Activated gamma-delta T cell treated with Interleukin-2 at 50 U/mL for 16 hours (primary cell): ENCODE measurements at places on chromosomes 1 and 21.
A peak's percentile ranks its signal among the peaks of the same experiment; 100 is the strongest.

- peak; percentile 86 for DNase-seq
Observed at GRCh38 chr1:46036894-46037839, 95.3 kb downstream of the PIK3R3 start.

GRCh38 chr21:35015435-35016024, 33.6 kb downstream of the RUNX1 start:
- DNase-seq = no peak

DNA sequence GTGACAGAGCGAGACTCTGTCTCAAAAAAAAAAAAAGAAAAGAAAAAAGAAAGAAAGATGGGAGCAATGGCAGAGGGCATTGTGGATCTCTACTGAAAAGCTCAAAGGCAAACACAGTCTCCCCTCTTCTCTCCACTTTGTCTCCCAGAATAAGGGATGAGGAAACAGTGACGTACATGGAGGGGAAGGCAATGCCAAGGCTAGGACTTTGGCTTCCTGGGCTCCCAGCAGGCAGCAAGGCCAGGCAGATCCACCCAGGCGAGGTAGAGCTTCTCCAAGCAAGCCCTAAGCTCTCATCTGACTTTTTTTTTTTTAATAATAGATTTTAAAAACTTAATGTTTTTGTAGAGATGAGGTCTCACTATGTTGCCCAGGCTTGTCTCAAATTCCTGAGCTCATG, 4.6 kb downstream of the ARHGEF2 start:
- no peak for DNase-seq

GRCh38 chr1:201145132-201145531, 9.1 kb downstream of the TMEM9 start:
- DNase-seq = no peak

DNA sequence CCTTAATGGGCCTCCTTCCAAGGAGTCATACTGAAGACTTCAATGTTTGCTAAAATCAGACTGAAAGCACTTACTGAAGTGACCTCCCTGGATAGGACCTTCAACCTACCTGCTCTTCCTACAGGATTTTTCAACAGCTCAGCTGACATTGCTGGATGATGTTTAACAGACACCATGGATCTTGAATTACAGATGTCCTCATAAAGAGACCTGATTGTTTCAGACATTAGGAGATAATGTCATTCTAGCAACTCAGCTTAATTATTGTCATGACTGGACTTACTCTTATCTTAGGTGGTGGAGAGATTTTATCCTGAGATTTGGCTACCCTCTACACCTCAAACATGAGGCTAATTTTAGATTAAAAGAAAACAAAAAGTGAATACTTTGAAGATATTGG, 73.9 kb upstream of the SDC3 start:
- DNase-seq = no peak

DNA sequence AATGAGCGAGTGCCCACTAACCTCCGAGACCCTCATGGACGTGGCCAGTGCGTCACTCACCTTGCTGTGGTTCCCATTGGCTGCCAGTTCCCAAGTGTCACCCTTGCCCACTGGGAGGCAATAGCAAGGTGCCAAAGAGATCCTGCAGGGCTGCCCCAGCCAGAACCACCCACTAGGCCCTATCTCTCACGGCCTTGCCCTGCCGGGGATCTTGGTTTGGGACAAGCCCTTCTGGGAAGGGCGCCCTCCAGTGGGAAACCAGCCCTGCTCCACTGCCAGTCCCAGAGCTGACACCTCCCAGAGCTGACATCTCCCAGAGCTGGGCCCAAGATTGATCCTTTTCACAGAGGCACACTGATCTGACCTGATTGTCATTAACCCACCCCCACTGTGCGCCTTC, 2.1 kb upstream of the SELENON start:
- no peak for DNase-seq

DNA sequence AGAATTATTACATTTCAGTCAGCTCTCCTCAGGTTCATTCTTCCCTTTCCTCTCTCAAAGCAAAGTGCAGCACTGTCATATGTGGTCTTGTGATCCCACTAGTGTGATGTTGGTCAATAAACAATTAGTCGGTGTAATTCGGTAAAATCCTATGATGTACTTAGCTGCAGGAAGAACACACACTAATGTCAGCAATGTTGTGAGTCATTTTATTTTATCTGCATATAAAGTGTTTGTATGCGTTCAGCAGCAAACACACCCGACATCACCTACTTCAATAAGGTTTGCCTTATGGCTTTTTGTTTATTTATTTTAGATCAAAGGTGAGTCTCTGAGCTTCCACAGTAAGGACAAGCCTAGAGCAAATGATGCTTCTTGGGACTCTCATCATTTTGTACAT, 47.8 kb downstream of the PTPN14 start:
- no peak for DNase-seq

DNA sequence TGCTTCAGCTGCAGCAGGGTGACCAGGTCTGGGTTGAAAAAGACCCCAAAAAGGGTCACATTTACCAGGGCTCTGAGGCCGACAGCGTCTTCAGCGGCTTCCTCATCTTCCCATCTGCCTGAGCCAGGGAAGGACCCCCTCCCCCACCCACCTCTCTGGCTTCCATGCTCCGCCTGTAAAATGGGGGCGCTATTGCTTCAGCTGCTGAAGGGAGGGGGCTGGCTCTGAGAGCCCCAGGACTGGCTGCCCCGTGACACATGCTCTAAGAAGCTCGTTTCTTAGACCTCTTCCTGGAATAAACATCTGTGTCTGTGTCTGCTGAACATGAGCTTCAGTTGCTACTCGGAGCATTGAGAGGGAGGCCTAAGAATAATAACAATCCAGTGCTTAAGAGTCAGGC, 2.9 kb downstream of the C1QA start:
- DNase-seq = no peak

DNA sequence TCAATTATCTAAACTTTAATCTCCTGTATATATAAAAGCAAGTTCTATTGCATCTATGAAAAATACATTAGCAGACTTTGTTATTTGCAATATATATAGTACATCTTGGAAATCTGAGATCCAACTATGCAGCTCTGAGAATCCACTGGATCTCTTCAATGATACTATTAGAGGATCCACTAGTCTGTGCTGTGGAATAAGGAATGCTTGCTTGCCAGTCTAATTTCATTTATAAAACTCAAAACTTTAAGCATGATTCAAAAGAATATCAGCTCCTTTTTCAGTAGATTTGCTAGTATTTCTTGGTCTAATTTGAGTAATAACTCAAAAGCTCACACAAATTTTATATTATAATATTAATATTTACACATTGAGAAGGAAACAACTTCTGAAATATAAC, 115.1 kb downstream of the SPATA6 start:
- DNase-seq = no peak

DNA sequence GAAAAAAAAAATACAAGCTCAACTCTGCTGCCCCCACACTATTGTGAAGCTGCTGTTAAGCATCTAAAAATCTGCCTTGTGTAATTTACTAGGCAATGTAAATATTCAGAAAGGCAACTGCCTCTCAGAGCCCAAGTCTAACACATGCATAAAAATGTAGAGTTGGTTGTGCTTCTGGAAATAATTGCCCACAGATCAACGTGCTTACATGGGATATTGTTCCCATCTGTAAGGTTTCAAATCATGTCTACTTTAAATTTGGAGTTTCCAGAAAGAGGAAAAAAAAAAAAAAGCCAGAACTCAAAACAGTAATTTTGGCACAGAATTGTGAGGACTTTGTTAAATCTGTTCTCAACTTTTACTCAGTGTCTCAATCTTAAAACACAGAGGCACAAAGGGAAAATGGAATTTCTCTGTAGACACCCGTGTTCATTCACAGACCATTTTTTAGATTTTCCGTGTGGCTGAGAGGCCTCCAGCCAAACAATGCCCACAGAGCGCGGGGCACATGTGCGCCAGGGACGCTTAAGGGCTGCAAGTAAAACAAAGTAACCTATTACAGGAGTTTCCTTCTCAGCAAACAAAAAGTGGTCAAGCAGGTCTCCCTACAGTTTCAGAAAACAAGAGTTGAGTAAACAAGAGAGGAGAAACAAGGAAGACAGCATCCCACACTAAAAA, 115.5 kb downstream of the RERE start:
- DNase-seq = no peak

DNA sequence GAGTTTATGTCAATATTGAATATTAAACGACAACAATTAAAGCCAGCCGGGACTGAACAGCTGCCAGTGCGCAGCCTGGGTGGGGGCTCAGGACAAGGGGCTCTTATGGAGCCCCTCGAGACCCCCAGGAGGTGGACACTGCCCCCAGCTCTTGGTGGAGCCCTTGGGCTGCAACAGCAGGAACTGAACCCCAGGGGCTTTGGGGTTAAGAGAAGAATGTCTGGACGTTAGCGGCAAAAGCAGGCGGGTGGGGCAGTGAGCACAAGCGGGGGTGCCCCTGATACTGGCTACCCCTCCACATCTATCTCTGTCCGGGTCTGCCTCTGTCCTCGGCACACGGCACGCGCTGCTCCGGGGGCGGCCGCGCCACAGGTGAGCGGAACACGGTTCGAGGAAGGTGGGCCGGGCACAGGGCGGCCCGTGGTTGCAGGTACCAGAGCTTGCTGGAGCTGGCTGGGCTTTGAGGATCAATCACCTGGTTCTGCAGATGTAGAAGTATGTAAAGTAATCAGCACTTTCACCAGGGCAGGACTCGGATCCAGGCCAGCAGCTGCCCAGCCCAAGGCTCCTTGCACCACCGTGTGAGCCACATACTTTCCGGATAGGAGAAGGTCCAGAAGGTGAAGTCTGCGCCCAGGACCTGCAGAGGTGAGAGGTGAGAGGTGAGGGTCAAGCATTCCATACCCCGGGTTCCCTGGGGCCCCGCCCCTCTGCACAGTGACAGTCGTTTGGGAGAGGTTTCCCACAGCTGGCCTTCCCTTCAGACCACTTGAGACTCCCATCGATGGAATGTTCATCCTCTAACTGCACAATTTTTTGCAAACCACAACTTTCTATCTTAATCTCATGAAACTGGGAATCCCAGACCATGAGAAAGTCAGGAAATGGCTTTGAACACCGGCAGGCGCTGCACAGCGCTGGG, 12.4 kb upstream of the POFUT2 start:
- DNase-seq = no peak

GRCh38 chr1:36304970-36305914, 926 bp upstream of the SH3D21 start:
- DNase-seq = no peak

GRCh38 chr1:178458203-178458602, 38.6 kb downstream of the CLEC20A start:
- DNase-seq = no peak
